ENCODE measurements at places on chromosomes 6 and 20.

- no peak overlapping the region for H3K4me3 ChIP-seq
- DNase-seq, result no peak
- no peaks in the 10 kb centered on the region for H3K4me1 ChIP-seq
- no peak overlapping the region for H3K27ac ChIP-seq
- H3K36me3 ChIP-seq, result peaks cover 23% of the 10 kb centered on the region
Measured at GRCh38 chr6:136628996-136629395, 78.8 kb upstream of the MAP7 start.

DNA sequence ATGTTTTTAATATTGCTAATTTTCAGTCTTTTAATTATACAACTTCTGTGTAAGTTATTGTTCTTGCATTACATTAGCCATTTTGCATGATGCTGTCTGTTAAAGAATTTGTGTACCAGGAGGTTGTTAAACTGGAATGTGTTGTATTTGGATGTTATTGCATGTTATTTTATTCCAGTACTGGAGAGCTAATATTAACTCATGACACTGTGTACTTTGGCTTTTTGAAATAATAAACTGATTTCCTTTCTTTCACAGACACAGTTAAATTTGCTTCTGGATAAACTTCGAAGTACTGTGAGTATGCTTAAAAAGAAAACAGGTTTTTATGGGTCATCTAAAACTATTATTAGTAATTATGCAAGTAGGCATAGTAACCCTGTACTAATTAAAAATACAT lies 121.3 kb downstream of the MYO6 start:
- no peak overlapping the region for H3K4me3 ChIP-seq
- no peaks in the 10 kb centered on the region for H3K36me3 ChIP-seq
- H3K27me3 ChIP-seq, result peaks cover 6% of the 10 kb centered on the region
- no peak for DNase-seq
- H3K27ac ChIP-seq, result no peak overlapping the region
- no peaks in the 10 kb centered on the region for H3K4me1 ChIP-seq

DNA sequence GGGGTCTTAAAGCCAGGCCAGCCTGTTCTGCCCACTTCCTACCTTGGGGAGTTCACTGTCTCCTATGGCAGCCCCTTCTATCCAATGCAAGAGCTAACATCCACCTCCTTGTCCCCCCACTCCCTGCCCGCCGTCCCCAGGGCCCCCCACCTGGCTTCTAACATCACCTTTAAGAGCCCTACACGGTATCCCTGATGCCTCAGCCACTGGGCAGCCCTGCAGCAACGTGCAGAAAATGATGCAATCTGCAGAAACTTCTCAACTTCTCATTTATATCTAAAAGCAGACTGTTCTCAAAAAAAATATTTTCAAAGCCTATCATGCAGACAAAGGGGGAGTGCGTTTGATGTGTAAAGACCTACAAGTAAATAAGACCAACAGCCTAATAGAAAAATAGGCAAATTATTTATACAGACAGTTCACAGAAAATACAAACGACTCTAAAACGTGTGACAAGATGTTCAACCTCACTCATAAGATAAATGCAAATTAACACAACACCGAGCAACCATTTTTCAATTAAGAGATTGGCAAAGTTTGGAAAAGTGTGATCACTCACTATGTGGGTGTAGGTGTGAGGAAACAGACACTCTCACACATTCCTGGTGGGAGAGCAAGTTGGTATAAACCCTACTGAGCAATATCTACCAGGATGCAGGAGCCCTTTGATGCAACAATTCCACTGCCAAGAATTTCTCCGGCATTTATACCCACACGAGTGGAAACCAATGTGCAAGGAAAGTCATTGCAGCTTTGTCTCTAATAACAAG lies 15.1 kb upstream of the HCK start:
- DNase-seq, result no peak
- peaks cover 58% of the 10 kb centered on the region for H3K4me1 ChIP-seq
- no peak overlapping the region for H3K4me3 ChIP-seq
- peaks cover 7% of the 10 kb centered on the region for H3K36me3 ChIP-seq

GRCh38 chr6:36733300-36733699 lies 35.7 kb downstream of the RAB44 start:
- H3K36me3 ChIP-seq, result no peaks in the 10 kb centered on the region
- peaks cover 33% of the 10 kb centered on the region for H3K4me1 ChIP-seq
- DNase-seq, result no peak

- no peak overlapping the region for H3K27ac ChIP-seq
- H3K36me3 ChIP-seq, result peaks cover 34% of the 10 kb centered on the region
- H3K4me1 ChIP-seq, result peaks cover 20% of the 10 kb centered on the region
- no peaks in the 10 kb centered on the region for H3K27me3 ChIP-seq
- H3K4me3 ChIP-seq, result no peak overlapping the region
- no peak for DNase-seq
Measured at GRCh38 chr6:36615018-36615761, 21.0 kb downstream of the SRSF3 start.

DNA sequence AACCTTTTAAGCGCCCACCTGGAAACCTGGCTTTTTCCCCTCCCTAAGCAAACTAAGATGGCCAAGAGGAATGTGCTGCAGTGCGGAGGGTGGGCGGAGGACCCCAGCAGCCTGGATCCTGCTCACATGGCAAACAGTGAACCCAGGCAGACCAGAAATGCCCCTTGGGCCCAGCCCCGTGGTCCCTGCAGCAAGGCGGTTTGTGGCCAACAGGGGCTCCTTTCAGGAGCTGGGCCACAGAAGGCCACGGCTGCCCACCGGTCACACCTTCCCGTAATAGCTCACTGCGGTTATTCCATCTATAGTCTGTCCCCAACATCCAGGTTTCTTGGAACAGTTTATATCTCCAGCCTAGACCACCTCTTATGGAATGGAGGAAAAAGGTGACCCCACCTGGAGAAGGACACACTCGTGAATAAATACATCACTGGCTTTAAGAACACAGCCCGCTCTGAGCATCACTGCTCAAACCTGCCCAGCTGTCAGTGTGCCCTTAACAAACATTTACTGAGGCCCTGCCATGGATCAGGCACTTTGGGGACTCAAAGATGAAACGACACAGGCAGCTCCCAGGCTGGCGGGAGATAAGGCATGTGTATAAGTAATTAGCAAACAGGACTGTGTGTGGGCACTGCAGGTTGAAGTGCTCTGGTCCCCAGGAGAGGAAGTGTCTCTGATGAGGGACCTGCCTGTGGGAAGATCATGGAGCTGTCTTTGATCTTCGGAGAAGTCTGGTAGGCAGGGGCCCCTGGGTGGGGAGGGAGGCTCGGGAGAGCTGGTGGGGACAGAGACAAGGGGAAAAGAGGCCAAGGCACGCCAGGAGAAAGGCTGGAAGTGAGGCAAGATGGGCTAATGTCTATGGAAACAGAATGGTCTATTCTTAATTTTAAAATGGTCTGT lies 3.2 kb upstream of the TUBB1 start:
- H3K36me3 ChIP-seq, result peaks cover 26% of the 10 kb centered on the region
- DNase-seq, result no peak
- H3K4me3 ChIP-seq, result peak overlapping the region; percentile 68
- H3K27me3 ChIP-seq, result no peaks in the 10 kb centered on the region
- peaks cover 64% of the 10 kb centered on the region for H3K4me1 ChIP-seq
- peak overlapping the region; percentile 67 for H3K27ac ChIP-seq

DNA sequence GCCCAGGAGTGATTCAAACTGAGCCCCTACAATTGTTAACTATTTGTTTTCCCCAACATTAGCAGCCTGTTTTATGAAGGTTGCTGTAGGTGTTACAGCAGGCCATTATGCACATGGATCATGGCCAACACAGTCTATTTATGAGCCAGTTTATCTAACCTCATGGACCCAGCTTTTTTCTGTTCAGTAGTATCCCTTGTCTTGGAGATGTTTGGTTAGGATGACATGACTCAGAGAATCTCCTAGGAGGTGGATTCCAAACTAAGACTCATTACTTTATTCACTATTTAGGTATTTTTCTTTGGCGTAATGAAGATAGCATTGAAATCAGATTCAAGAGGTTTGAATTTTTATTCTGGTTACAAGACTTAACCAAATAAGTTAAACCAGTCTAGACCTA lies 62.8 kb upstream of the TFB1M start:
- no peak overlapping the region for H3K4me3 ChIP-seq
- no peak for DNase-seq
- no peak overlapping the region for H3K27ac ChIP-seq
- H3K4me1 ChIP-seq, result peaks cover 2% of the 10 kb centered on the region
- no peaks in the 10 kb centered on the region for H3K36me3 ChIP-seq

GRCh38 chr20:3539311-3540107 lies 68.7 kb downstream of the ATRN start:
- H3K27me3 ChIP-seq, result no peaks in the 10 kb centered on the region
- H3K4me3 ChIP-seq, result no peak overlapping the region
- H3K4me1 ChIP-seq, result no peaks in the 10 kb centered on the region
- no peak for DNase-seq
- H3K27ac ChIP-seq, result no peak overlapping the region

GRCh38 chr20:35303382-35303734 lies 11.1 kb upstream of the FAM83C start:
- no peak overlapping the region for H3K27ac ChIP-seq
- no peak for DNase-seq
- H3K27me3 ChIP-seq, result no peaks in the 10 kb centered on the region
- peaks cover 41% of the 10 kb centered on the region for H3K36me3 ChIP-seq
- no peak overlapping the region for H3K4me3 ChIP-seq

- no peaks in the 10 kb centered on the region for H3K27me3 ChIP-seq
- peaks cover 20% of the 10 kb centered on the region for H3K36me3 ChIP-seq
- H3K27ac ChIP-seq, result peak overlapping the region; percentile 62
- DNase-seq, result no peak
- peaks cover 60% of the 10 kb centered on the region for H3K4me1 ChIP-seq
Measured at GRCh38 chr6:156848533-156848932, 71.4 kb downstream of the ARID1B start.

DNA sequence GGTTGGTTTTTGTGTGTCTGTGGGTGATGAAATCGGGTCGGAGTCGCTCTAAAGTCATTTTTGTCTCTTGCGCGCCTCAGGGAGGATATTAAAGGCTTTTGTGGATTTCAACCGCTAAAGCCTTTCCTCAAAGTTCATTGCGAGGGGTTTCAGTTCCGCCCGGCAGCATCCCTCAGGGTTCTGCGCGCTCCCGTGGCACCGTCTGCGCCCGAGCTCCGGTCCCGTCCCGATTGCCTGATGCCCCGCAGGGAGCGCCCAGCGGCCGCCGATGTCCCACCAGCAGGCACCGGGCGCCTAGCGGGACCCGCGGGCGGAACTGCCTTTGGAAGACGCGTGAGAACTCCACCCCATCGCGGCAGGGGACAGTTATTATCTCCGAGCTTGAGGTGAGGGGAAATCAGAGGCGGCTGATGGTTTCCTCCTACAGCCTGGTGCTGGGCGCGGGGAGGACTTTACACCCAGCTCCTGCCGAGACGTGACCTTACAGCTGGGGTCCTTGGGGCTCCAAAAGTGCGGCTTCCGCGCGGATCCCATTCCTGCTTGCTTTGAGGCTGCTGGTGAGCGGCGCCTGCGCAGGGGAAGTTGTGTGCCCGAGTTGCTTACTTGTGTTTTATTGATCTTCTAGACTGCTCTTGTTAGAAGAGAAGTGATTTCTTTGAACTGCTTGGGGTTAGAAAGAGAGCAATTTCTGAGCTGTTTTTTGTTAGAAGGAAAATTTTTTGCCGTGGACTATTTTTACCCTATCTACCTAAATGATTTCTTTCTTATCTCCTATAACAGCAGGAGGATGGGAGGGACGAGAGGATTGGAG lies 27.1 kb downstream of the ULBP1 start:
- H3K4me1 ChIP-seq, result peaks cover 30% of the 10 kb centered on the region
- peak overlapping the region; percentile 48 for H3K27ac ChIP-seq
- H3K36me3 ChIP-seq, result peaks cover 9% of the 10 kb centered on the region
- H3K27me3 ChIP-seq, result peaks cover 90% of the 10 kb centered on the region
- H3K4me3 ChIP-seq, result peak overlapping the region; percentile 81
- peak; percentile 23 for DNase-seq

GRCh38 chr6:67698534-67698933 lies 936.5 kb upstream of the ADGRB3 start:
- no peaks in the 10 kb centered on the region for H3K27me3 ChIP-seq
- no peaks in the 10 kb centered on the region for H3K36me3 ChIP-seq
- H3K27ac ChIP-seq, result no peak overlapping the region
- no peak for DNase-seq

DNA sequence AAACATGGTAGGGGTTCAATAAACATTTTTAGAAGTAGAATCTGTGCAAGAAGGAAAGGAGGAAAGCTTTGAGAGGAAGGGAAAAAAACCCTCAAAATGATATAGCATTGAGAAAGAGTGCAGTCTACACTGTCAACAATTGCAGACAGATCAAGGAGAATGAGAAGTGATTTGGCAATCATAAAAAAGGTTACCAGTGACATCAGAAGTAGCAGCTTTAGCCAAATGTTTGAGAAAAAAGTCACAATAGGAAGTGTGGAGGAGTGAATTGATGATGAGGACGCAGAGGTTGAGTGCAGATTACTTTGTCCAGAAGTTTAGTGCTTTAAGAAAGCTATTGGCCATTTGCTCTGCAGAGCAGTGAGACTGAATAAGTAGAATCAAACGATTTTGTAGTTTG lies 155.0 kb downstream of the GJA1 start:
- no peaks in the 10 kb centered on the region for H3K4me1 ChIP-seq
- H3K27ac ChIP-seq, result no peak overlapping the region
- DNase-seq, result no peak
- H3K36me3 ChIP-seq, result no peaks in the 10 kb centered on the region
- no peak overlapping the region for H3K4me3 ChIP-seq
- H3K27me3 ChIP-seq, result no peaks in the 10 kb centered on the region

GRCh38 chr6:104229057-104229456 lies 630.7 kb downstream of the HACE1 start:
- H3K27ac ChIP-seq, result no peak overlapping the region
- no peaks in the 10 kb centered on the region for H3K27me3 ChIP-seq
- H3K36me3 ChIP-seq, result no peaks in the 10 kb centered on the region
- no peak for DNase-seq
- H3K4me3 ChIP-seq, result no peak overlapping the region

GRCh38 chr6:100693249-100693927 lies 187.7 kb downstream of the ASCC3 start:
- H3K36me3 ChIP-seq, result no peaks in the 10 kb centered on the region
- H3K27ac ChIP-seq, result no peak overlapping the region
- H3K4me1 ChIP-seq, result no peaks in the 10 kb centered on the region
- no peak for DNase-seq
- H3K27me3 ChIP-seq, result no peaks in the 10 kb centered on the region
- H3K4me3 ChIP-seq, result no peak overlapping the region

DNA sequence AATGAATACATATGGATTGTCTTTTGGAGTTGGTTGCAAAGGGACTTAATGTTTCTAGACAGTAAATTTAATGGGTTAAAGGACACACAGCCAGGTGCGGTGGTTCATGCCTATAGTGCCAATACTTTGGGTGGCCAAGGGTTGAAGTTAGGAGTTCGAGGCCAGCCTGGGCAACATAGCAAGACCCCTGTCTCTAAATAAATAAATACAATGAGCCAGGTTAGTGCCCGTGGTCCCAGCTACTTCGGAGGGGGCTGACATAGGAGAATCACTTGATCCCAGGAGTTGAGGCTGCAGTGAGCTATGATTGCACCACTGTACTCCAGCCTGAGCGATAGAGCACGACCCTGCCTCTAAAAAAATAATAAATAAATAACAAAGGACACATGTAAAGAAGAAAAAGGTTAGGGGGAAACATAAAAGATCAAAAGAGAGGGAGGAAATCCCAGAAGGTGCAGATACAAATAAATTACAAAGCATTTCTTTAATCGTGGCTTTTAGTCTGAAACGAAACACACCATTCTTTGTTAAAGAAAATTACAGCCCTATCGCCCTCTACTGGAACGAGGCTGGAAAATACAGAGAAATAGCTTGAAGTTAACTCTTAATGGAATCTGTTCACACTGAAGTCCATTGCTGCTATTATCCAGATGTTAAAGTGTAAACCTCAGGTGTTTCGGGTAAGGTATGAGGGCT lies 42.6 kb upstream of the SCML4 start:
- H3K27me3 ChIP-seq, result no peaks in the 10 kb centered on the region
- H3K4me3 ChIP-seq, result peak overlapping the region; percentile 62
- no peak for DNase-seq
- peaks cover 19% of the 10 kb centered on the region for H3K36me3 ChIP-seq
- no peak overlapping the region for H3K27ac ChIP-seq
- peaks cover 51% of the 10 kb centered on the region for H3K4me1 ChIP-seq
